ENCODE measurements at places on chromosomes 4 and X.
A peak's percentile ranks its signal among the peaks of the same experiment; 100 is the strongest.

GRCh38 chr4:48079972-48080391, 54.1 kb downstream of the TXK start:
- DNase-seq: no peak

GRCh38 chrX:72238721-72239475, at the start of gene ERCC6L:
ERCC6L (minus strand) TSS chrX:72239027; CDS start chrX:72238911, 116 bp downstream.
- peak; percentile 71 for DNase-seq

DNA sequence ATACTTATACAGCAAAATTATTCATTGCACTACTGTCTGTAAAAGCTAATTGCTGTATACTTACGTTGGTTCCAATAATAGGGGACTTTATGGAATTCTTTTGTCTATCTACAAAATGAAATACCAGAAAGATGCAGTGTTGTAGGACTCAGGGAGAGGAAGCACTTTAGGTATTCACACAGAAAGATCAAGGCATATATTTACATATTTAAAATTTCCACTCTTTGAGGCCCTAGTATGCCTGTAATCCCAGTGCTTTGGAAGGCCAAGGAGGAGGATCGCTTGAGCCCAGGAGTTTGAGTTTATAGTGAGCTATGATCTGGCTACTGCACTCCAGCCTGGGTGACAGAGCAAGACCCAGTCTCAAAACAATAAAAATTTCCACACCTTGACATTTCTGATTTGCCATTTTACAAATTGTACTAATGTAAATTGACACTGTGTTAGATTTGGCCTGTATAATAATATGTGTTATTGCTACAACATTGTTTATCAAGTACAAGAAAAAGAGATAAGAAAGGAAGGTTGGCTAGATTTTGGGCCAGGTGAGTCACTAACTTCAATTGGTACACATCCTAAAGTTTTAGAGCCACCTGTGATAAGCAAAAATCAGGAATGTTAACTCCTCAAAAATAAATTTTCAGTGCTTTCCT, 35.1 kb downstream of the ADGRA3 start:
- DNase-seq: no peak

- no peak for DNase-seq
Observed at GRCh38 chr4:13957871-13958270, 330.3 kb upstream of the BOD1L1 start.

DNA sequence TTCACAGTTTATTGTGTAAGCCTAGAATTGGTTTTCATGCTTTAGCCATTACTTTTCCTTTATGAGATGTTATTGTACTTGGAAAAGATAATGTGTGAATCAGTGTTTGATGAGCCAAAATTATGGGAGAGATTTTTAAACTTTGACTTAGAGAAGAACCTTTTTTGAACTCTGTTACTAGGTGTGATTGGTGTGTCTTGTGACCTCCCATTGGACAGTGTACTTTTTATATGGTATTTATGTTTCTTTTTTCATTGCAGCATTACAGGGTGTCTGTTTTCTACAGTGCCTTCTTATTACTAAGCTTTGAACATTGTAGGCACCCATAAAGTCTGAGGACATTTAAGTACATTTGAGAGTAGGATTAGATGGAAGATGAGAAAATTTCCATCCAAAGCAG, 91.1 kb downstream of the SLC4A4 start:
- no peak for DNase-seq

DNA sequence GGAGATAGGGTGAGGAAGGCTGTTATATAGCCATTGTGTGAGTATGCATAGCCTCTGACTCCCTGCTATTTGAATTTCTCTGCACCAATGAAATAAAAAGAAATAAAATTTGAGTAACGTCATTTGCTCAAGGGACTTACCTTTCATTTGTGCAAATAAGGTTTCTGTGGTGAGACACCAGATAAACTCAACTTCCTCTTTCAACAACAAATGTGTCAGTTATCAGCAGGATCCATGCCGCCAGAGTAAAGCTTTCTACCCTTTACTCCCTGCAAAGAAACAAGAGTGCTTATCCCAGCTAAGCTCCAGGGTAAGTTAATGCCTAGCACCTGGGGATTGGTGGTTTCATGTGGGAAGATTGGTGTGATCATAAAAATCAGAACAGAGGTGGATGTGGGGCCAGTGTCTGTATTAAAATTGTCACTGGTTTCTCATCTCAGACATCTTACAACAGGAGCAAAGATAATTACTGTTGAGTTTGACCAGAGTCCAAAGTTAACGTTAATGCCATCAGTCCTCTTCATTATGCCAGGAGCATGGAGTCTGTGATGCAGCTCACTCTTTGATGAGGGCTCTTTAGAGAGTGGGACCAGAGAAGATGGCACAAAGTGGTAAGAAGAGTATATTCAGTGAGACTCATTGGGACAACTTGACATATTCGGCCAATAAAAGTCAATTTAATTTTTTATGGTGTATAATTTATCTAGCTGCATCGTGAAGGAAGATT, at the start of gene P2RY10:
Gene P2RY10, plus strand, starts transcription at position 206 of the 727 bp plus-strand sequence. CDS start 15,130 bp downstream, outside the sequence.
- no peak for DNase-seq

- DNase-seq: no peak
Observed at GRCh38 chr4:139761461-139761860, 95.8 kb downstream of the MGST2 start.

GRCh38 chrX:9867226-9867625, 81.0 kb downstream of the SHROOM2 start:
- DNase-seq: no peak

GRCh38 chrX:47278691-47279090, 45.9 kb downstream of the USP11 start:
- no peak for DNase-seq

DNA sequence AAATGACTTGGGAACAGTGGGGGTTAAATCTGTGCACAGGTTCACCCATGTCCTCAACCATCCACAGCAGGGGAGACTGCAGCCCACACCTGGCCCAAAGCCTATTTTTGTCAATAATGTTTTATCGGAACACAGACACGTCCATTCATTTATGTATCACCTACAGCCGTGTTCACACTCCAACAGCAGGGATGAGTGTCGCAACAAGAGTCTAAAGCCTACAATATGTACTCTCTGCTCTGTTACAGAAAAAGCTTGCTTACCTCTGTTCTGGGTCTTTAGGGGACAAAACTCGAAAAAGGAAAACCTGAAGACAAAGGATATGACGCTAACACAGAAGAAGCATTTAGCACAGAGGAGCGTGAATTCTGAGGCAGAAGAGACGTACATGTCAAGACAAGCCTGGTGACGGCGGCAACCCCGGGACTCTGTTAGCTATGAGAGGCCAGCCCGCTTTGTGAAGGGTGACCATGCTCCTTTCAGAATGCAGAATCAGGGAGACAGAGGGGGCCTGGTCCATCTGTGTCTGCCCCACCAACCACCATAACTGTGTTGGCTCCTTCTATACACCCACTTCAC, 45.5 kb downstream of the AFAP1 start:
- DNase-seq: no peak

DNA sequence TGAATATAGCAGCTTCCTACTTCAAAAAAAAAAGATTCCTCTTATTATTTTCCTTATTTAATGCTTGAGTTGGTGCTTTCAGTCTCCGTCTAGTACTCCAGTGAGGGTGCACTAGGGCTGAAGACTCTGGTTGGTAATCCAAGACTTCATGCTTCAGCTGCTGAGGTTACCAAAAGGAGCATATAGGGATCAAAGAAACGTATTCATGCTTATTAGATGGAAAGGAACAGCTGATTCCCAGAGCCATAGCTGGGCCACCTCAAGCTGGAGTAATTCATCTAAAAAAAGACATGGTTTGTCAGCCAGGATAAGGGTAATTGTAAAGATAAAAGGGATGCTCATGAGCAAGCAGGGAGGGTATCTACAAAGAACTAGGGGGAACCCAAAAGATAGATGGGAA, 131.7 kb upstream of the FAM47B start:
- DNase-seq: no peak

- no peak for DNase-seq
Observed at GRCh38 chrX:141214196-141214595, 28.1 kb downstream of the SPANXC start.

DNA sequence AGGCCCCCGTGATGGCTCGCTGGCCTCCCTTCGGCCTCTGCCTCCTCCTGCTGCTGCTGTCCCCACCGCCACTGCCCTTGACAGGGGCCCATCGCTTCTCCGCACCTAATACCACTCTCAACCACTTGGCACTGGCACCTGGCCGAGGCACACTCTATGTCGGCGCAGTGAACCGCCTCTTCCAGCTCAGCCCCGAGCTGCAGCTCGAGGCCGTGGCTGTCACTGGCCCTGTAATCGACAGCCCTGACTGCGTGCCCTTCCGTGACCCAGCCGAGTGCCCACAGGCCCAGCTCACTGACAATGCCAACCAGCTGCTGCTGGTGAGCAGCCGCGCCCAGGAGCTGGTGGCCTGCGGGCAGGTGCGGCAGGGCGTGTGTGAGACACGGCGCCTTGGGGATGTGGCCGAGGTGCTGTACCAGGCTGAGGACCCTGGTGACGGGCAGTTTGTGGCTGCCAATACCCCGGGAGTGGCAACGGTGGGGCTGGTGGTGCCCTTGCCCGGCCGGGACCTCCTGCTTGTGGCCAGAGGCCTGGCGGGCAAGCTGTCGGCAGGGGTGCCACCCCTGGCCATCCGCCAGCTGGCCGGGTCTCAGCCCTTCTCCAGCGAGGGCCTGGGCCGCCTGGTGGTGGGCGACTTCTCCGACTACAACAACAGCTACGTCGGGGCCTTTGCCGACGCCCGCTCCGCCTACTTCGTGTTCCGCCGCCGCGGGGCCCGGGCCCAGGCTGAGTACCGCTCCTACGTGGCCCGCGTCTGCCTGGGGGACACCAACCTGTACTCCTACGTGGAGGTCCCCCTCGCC, 3.0 kb downstream of the PLXNB3 start:
- DNase-seq: no peak

DNA sequence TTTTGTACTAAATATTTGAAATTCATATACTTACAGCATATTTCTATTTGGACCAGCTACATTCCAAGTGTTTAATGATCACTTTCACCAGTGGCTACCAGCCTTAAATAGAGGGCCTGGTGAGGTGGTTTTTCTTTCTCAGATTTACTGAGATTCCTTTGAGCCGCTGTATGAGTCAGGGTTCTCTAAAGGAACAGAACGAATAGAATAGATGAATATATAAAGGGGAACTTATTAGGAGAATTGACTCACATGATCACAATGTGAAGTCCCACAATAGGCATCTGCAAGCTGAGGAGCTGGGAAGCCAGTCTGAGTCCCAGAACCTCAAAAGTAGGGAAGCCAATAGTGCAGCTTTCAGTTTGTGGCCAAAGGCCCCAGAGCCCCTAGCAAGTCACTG, 146.2 kb upstream of the TLL1 start:
- DNase-seq: no peak

DNA sequence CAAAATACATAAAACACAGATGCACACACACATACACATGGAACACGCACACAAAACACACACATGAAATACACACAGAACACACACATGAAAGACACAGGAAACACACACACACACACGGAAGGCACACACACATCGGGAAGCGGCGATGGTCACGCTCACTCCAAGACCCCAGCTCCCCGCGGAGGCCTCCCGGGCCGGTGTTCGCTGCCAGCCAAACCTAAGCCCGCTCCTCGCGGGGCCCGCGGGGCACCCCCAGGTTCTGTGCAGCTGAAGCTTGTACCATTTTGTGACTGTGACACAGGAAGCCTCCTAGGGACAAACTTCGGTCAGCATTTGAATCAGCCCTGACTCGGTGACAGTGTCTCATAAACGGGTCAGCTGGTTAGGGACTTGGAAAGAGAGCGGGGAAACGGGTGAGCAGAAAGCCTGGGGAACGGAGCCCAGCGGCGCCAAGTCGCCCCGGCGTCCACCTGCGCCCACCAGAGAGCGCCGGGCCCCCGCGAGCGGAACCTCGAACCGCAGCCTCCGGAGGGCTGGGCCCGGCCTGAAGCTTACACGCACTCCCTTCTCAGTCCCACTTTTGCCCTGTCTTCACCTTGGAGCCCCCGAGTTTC, 32.1 kb downstream of the F11 start:
- no peak for DNase-seq

- no peak for DNase-seq
Observed at GRCh38 chr4:16082041-16082425, 1.8 kb downstream of the PROM1 start.

Measured in stimulated activated CD4-positive, alpha-beta T cell treated with anti-CD3 and anti-CD28 coated beads, TNF-alpha, amount 100 ng/mL, for 1 hour (primary cell).